ENCODE measurements at places on chromosomes 1 and 21. TPM values are rescaled to one million over a fixed set of nuclear protein-coding genes. Genes with fewer than 3 reads are reported as not detected.

Gene LYPD8
- not detected for total RNA-seq

- no peak for DNase-seq
Measured at GRCh38 chr1:164183854-164184635, 374.9 kb upstream of the PBX1 start.

Gene MATN1
- total RNA-seq: 0.71 TPM

DNA sequence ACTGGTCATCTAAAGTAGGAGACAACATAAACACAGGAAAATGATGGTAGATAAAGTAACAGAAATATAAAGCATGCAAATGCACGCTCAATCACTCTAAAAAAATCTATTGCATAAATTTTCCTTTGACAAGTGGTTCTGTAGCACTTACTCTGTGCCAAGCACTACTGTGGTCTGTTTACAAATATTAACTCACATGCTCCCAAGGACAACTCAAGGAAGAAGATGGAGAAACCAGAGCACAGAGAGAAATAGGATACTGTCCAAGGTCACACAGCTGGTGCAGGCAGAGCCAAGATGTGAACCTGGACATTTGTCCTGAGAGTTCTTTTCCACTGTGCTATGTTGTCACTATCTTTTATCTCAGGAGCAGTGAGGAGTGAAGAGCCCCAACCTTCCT lies 105.2 kb downstream of the PAPPA2 start:
- DNase-seq: no peak

DNA sequence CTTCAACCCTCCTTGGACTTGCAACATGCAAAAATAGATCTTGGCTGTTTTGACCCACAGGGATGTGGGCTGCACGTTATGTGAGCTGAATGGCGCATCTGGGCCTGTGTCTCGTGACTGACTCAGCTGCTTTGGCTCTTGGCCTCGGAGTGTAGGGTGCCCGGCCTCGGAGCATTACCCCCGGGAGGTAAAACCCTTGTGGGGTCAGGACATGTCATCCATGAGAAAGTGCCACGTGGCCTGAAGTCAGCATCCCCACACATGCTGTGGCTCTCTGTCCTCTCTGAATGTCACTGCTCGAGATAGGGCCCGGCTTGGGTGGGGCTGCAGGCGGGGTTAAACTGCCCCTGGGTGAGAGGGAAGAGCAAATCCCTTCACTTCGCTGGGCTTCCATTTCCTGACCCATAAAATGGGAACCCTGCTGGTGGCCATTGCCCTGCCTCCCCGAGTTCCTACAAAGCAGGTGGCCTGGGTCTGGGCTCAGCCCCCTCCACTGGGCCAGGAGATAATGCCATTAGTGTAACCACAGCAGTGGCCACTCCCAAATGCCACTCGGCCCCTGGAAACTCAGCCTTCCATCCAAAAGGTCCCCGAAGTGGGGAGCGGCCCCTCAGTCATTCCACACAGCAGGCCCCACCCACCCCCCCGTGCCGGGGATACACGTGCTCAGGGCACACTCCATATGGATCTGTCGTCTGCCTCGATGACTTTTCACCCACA lies 22.8 kb upstream of the TSPEAR start:
- no peak for DNase-seq

Gene PLEKHA6
- 2.2 TPM for total RNA-seq

DNA sequence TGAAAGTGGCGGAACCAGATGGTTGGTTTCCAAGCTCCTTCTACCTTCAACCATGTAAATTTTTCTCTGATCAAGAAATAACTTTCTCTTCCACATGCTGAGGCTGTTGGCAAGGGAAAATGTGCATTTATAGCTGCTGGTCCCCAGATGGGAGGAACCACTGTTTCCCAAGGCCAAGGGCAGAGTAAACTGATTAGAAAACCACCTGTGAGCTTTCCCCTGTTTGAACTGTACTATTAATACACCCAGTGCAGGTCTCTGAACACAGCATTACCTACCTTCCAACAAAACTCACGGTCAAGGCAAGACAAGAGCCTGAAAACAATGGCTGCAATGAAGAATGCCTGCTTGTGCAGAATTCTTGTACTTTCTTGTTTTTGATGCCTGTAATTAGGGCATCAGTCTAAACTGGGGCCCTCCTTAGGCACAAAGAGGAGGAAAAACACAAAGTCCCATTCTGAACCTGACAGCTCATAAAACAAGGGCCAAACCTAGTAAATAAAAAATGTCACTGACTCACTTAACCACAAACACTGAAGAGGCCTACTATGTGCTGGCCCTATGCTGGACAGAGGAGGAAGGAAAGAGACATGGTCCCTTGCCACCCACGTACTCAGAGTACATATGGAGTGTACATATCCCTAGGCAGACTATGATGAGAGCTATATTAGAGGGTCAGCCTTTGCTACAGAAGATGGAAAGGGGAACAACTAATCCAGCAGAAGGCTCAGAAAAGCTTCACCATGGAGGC lies 2.6 kb downstream of the MKNK1 start:
- DNase-seq: peak; percentile 65

- DNase-seq: no peak
Measured at GRCh38 chr21:34946385-34946840, 102.7 kb downstream of the RUNX1 start.

Gene SCAF4
- total RNA-seq: 5.8 TPM

DNA sequence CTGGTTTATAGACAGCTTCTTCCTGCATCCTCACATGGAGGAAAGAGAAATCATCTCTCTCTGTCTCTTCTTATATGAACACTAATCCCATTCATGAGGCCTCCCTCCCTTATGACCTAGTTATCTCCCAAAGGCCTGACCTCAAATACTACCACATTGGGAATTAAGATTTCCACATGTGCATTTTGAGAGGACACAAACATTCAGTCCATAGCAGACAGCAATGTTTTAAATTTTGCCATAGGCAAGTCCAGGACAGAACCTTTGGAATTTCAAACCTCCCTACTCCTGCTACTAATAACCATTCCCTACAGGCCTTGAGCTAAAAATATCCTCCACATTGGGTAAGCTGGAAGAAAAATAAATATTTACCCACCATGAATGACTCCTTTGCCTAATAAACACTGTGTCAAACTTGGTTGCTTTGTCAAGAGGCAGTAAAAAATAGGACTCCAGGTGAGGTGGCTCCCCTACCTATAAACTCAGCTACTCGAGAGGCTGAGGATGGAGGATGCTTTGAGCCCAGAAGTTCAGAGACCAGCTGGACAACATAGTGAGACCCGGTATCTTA lies 113.7 kb downstream of the ZNF281 start:
- no peak for DNase-seq

Gene NR5A2
- 3.7 TPM for total RNA-seq

Measured in muscle of leg (tissue), 16 donors.